ENCODE measurements at places on chromosomes 6 and 20.
A peak's percentile ranks its signal among the peaks of the same experiment; 100 is the strongest.

DNA sequence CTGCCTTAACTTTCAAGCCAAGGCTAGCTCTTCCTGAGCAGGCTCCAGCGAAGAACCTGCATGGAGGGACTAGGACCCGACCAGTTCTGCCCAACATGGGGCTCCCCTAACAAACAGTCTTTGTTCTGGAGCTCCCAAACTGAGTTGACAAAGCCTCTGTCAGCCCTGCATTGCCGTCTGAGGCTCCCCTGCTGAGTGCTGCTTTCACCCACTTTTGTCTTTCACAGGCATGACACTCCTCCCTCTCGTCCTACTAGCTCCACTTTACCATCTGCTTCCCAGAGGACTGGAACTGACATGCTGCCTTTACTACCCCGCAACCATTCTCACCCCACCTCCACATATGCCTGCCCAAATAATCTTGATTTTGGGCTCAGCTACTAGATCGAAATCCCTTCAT lies 45.1 kb upstream of the B4GALT5 start:
- DNase-seq, result no peak

DNA sequence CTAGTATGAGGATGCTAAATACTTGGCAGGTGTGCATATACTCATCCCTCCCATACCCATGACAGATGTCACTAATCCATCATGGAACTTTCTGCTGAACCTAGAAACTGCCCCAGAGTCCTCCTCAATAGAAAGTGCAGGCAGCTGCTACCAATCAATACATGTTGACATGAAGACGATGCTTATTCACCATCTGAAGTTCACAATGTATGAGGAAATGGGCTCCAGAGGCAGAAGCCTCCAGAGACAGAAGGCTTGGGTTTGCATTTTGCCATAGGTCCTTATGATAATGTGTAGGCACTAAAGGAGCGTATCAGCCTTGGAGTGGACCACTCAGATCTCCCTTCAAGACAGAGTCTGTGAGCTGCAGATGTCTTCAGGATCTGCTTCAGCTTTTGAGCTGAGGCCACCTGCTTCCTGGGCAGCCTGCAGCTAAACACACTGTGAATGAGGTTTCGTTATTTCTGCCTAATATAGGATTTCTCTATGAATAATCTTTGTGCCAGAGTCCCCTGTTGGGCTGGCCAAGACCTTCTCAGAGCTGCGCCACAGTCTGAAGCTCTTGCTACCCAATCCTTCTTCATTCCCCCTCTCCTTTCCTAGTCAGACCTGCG lies 7.5 kb upstream of the KIAA1755 start:
- no peak for DNase-seq

- DNase-seq, result no peak
Measured at GRCh38 chr20:16707674-16708073, 22.2 kb upstream of the SNRPB2 start.

- no peak for DNase-seq
Measured at GRCh38 chr20:47359530-47360296, 3.2 kb upstream of the ZMYND8 start.

DNA sequence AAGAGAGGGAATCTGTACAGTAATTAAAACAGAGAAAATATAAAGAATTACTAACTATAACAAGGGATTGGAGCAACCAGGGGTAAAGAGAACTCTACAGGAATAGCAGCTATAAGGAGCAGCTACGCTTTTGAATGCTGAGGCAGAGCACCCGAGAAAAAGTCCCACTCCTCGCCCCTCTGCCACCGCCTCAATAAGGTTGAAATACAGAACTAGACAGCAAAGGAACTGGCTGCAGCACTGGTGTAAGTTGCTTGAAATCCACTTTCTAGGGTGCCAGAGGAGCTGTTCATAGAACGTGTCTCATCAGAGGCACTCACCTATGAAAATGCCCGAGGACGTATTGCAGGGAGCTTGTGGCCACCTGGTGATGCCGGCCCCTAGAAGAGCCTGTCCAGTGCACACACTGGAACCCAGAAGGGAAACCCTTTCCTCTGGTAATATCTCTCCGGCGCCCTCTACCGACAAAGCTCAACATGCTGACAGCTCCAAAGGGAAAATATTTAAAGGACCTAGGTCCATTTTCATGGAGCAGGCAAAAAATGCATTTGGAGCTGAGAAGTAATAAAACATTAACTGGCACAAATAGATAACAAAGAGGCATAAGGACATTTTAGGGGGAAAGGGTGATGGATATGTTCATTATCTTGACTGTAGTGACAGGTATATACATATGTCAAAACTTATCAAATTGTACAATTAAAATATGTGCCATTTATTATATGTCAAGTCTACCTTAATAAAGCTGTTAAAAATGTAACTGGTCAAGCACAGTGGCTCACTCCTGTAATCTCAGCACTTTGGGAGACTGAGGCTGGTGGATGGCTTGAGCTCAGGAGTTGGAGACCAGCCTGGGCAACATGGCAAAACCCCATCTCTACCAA lies 137.4 kb upstream of the HDAC2 start:
- DNase-seq, result peak; percentile 51

DNA sequence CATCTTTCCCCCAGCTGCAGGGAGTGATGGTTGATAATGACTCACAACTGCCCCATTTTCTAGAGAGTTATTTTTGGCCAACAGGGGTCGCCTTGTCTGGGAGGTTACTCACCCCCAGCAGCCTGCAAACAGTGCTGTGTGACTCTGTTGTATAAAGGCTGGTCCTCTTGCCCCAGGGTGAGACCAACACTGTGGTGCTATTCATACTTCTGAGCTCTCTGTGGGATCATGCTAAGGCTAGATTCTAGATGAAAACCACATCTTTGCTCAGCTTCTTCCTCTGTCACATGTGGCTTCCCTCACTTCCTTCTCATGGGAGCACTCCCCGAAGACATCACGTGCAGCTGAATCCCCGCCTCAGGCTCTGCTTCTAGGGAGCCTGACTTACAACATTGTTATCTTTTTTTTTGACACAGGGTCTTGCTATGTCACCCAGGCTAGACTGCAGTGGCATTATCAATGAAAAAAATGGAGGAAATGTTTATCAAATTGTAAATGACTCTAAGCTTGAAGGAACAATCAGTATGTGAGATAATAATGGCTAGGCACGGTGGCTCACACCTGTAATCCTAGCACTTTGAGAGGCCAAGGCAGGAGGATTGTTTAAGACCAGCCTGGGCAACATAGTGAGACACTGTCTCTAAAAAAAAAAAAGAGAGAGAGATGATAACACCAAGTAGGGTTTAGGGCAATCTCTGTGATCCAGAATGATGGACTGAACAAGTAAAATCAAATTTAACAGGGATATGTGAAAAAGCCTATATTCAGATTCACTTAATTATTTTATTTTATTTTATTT lies 55.7 kb upstream of the SLC23A2 start:
- DNase-seq, result no peak

GRCh38 chr6:23418095-23418494 lies 707.9 kb upstream of the NRSN1 start:
- no peak for DNase-seq

- peak; percentile 28 for DNase-seq
Measured at GRCh38 chr20:21615617-21616080, 89.8 kb upstream of the PAX1 start.

DNA sequence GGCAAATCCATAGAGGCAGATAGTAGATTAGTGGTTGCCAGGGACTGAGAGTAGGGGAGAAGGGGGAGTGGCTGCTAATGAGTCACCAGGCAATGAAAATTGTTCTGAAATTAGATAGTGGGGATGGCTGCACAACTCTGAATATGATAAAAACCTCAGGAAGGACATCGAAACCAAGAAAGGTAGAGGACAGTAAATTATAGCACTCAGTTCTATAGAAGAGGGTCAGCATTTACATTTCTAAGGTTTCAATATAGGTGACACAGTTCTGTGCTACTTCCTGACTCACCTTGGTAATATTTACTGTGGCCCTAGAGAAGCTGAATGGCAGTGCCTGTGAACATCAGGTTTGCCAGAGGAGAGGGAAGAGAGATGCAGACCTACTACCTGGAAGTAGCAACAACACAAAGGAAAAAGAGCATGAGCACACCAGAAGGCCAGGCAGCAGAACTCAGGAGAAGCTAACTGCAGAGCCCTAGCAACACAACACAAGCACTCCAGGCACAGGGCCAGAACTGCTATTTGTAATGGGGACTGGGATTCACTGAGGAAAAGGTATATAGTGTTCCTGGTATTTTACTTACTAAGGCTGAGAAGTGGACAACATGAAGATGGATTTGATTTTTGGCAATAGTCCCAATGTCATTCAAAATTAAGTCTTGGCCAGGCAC lies 75.9 kb downstream of the PLCG1 start:
- DNase-seq, result no peak

- DNase-seq, result no peak
Measured at GRCh38 chr6:45494416-45495135, 116.8 kb upstream of the SUPT3H start.

GRCh38 chr6:135144673-135145062 lies 36.4 kb upstream of the MYB start:
- DNase-seq, result no peak

- DNase-seq, result no peak
Measured at GRCh38 chr20:38180781-38181180, 15.7 kb upstream of the TGM2 start.

- no peak for DNase-seq
Measured at GRCh38 chr6:135358251-135358821, 139.2 kb downstream of the AHI1 start.

GRCh38 chr20:59564171-59564570 lies 40.2 kb upstream of the PHACTR3 start:
- no peak for DNase-seq

GRCh38 chr6:68642977-68643376 lies 7.9 kb downstream of the ADGRB3 start:
- no peak for DNase-seq

DNA sequence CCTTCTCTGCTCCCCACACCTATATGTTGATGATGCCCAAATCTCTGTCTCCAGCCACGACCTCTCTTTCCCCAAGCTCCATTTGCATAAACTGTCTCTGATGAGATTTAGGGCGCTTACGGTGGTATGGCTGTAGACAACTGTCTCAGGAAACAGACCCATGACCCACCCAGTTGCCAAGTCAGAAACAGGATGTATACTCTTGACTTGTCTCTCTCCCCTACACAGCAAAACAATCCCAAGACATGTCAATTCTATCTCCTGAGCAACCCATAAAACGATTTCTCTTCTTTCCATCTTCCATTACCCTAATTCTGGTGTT lies 13.9 kb downstream of the GNL1 start:
- DNase-seq, result no peak

- DNase-seq, result no peak
Measured at GRCh38 chr6:75613056-75613501, 11.4 kb downstream of the SENP6 start.

- no peak for DNase-seq
Measured at GRCh38 chr6:163354761-163355425, 59.6 kb upstream of the QKI start.

- no peak for DNase-seq
Measured at GRCh38 chr6:166752928-166753721, 126.1 kb upstream of the RPS6KA2 start.

GRCh38 chr6:69337311-69337710 lies 459.5 kb downstream of the LMBRD1 start:
- no peak for DNase-seq

DNA sequence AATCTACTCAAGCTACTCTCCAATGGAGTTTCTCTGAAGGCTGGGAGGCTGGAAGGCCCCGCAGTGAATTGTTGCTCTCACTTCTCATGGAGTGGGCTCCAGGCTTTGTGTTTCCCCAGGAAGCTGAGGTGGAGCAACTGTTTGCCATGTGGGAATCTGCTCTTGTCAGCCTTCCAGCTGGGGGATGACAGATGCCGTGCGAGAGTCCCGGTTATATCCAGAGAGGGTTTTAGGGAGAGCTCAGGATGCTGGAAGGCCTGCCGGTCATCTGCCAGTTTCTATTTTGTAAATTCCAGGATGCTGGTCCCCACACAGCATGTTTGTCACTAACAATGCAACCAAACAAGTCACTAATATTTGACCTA lies 98.2 kb upstream of the NAA20 start:
- DNase-seq, result no peak

GRCh38 chr20:40948465-40949267 lies 80.0 kb upstream of the TOP1 start:
- DNase-seq, result no peak

GRCh38 chr6:144215402-144215931 lies 65.2 kb downstream of the STX11 start:
- DNase-seq, result no peak

- DNase-seq, result peak; percentile 23
Measured at GRCh38 chr6:148166339-148166968, 176.2 kb upstream of the SASH1 start.

- DNase-seq, result no peak
Measured at GRCh38 chr6:17984812-17985670, 2.4 kb downstream of the KIF13A start.

- no peak for DNase-seq
Measured at GRCh38 chr20:2353231-2353630, 27.5 kb upstream of the TGM6 start.

DNA sequence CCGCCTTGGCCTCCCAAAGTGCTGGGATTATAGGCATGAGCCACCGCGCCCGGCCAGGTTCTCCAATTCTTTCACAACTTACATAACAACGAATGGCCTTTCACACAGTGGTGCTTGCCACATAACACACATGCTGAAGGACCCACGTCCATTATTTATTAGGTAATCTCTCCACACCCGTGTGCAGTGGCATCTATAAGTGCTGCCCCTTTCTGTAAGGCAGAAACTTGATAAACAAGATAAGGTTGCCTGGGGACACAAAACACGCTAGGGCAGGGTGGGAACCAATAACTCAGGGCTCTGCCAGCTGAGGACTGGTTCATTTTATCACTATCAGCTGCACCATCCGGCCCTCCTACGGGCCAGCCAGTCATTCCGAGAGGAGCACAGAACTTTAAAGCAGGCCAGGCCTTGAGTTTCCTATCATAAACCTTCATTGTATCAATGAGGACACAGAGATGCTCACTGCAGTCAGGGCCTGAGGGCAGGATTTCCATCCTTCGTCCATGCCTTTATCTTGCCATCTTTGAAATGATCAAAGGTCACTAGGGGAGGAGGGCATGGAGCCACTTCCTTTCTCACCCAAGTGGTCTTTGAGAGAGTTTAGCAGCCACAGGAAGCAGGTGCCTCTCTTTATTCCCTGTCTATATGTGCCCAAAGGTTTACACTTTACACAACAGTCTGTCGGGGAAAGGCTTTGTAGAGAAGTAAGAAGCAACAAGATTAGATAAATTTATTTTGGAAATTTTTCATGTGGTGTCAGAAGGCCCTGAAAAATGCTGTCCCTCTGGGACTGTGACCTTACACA lies 37.6 kb downstream of the GPLD1 start:
- no peak for DNase-seq

DNA sequence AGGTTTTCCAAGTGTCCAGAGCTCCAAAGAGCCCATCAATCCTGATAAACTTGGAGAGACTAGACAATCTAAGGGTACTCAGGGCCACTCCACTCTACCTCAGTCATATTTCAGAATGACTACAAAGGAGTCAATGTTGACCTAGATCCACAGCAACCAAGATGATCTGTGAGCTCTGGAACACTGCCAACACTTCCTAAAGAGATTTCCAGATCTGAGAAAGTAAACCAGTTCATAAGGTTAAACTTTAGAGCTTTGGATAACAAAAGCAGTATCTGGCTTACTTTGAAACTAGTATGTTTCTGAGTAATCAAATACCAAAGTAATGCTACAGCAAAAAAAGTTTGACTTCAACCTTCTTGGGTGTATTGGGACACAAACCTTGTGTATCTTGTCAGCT lies 122.7 kb downstream of the BTBD9 start:
- no peak for DNase-seq

Data from DMS79 treated with DMSO at 0.1 percent for 48 hours (cell line).